ENCODE measurements at places on chromosomes 13 and 19.

DNA sequence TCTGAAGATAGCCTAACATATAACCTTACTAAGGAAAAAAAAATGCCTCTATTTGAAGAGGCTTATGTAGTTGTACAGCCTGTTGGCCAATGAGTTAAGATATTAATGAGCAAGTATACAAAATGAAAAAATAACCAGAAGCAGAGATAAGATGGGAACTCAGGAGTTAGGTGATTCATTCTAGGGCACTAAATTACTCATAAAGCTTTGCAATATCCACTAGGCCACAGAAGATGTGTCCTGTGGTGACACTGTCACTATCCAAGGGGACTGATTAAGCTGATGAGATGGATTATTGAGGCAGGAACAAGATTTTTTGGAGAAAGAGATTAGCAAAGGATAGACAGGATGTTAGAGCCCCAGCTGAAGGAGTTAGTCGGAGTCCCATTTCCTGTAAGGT, 99.6 kb downstream of the LIG4 start:
- DNase-seq: no peak

GRCh38 chr13:30690282-30691188, 44.8 kb upstream of the ALOX5AP start:
- no peak for DNase-seq

DNA sequence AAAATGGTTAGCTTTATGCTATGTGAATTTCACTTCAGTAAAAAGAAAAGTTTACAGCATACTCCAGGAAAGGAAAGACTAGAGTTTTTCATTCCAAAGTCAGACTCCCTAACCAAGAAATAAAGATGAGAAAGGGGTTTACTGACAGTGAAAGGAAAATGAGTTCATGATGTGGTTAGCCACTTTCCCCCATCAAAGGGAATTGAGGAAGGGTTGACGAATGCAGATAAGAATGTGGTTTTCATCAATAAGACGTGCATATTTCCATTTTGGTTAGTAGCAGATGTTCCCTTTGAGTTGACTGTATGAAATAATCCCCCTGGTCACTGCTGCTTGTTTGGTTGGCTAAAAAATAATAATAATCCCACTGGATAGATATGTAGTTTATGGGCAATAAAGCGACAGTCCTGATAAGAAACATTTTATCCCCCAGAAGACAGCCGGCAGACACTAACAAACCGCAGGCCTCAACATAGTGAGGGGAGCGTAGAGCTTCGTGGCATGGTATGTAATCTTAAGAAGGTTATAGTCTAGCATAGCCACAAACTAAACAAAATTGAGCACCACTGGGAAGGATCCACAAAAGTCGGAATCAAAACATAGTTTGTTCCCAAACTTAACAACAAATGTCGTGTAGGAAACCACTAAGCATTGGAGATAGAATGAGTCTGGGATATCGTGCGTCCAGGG, 114.8 kb downstream of the COL4A2 start:
- no peak for DNase-seq

DNA sequence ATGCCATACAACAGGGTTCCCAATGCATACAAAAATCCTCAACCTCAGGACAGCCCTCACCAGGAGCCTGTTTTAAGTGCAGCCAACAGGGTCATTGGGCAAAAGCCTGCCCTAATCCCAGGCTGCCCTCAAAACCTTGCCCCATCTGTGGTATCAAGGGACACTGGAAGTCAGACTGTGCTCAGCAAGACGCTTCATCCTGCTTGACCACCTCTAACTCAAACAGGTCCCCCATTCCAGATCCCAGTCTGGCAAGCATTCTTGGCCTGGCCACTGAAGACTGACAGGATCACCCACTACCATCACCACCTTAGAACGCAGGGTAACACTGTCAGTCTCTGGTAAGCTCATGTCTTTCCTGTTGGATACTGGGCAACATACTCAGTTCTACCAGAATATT, 15.0 kb upstream of the ZSCAN4 start:
- DNase-seq: no peak

- DNase-seq: no peak
Measured at GRCh38 chr13:56907766-56908165, 233.0 kb upstream of the PRR20A start.

- no peak for DNase-seq
Measured at GRCh38 chr19:46366620-46367292, 19.9 kb downstream of the PPP5C start.

DNA sequence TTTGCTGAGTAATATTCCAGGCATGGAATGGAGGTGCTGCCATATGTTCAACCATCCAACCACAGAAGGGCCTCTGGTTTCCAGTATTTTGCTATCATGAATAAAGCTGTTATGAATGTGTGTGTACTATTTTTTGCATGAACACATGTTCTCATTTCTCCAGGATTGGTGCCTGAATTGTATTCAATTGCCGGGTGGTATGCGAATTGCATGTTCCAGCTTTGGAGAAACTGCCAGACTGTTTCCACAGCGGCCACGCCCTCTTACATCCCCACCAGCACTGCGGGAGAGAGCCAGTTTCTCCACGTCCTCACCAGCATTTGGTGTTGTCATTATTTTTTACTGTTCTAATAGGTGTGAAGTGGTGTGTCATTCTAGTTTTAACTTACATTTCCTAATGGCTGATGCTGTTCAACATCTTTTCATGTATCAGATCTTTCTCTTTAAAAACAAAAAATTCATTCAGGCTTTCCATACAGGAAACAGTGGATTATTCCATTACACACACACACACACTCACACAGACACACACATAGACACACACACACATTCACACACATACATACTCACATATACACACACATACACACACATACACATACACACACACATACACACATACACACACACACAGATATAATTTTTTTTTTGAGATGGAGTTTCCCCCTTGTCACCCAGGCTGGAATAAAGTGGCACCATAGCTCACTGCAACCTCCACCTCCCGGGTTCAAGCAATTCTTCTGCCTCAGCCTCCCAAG, 154.1 kb downstream of the PTPRS start:
- DNase-seq: no peak

DNA sequence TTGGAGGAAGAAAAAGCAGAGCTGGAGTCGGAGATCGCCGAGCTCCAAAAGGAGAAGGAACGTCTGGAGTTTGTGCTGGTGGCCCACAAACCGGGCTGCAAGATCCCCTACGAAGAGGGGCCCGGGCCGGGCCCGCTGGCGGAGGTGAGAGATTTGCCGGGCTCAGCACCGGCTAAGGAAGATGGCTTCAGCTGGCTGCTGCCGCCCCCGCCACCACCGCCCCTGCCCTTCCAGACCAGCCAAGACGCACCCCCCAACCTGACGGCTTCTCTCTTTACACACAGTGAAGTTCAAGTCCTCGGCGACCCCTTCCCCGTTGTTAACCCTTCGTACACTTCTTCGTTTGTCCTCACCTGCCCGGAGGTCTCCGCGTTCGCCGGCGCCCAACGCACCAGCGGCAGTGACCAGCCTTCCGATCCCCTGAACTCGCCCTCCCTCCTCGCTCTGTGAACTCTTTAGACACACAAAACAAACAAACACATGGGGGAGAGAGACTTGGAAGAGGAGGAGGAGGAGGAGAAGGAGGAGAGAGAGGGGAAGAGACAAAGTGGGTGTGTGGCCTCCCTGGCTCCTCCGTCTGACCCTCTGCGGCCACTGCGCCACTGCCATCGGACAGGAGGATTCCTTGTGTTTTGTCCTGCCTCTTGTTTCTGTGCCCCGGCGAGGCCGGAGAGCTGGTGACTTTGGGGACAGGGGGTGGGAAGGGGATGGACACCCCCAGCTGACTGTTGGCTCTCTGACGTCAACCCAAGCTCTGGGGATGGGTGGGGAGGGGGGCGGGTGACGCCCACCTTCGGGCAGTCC, 5.0 kb downstream of the FOSB start:
- DNase-seq: no peak

GRCh38 chr13:37869506-37869755, 141 bp downstream of the TRPC4 start:
- no peak for DNase-seq

DNA sequence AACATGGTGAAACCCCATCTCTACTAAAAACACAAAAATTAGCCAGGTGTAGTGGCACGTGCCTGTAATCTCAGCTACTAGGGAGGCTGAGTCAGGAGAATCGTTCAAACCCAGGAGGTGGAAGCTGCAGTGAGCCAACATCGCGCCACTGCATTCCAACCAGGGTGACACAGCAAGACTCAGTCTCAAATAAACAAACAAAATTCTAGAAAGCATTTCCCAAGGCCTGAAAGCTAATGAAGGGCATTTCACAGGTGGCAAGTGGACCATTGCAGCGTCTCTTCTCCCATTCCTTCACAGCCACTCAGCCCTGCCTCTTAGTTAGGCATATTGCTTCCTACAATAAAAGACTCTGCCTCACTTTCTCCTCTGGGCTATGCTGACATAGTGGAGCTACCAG, 13.5 kb upstream of the RXFP2 start:
- DNase-seq: no peak

GRCh38 chr19:4986471-4986891, 17.6 kb downstream of the KDM4B start:
- no peak for DNase-seq

DNA sequence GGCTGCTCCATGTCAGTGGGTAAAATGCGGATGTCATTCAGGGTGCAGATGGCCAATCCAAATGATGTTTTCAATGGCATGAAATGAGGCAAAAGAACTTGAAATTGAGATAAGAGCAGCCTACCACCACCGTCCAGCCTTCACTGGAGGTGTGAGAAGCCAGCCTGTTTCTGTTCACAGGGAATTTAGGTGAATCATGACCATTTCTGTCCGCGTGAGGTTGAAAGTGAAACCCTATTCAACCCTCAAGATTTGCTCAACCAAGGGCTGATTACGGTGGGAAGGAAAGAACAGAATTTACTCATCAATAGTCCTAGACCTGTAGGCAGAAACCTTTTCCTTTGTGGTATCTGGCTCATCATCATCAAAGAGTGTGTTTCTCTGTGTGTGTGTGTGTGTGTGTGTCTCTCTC, 370.7 kb downstream of the COG6 start:
- peak; percentile 43 for DNase-seq

GRCh38 chr13:44546164-44546563, 30.0 kb downstream of the TSC22D1 start:
- no peak for DNase-seq

- DNase-seq: no peak
Measured at GRCh38 chr13:87777387-87777786, 106.2 kb downstream of the SLITRK5 start.

- DNase-seq: no peak
Measured at GRCh38 chr13:84672616-84673015, 790.3 kb upstream of the SLITRK1 start.

- DNase-seq: no peak
Measured at GRCh38 chr19:50275577-50276368, 53.4 kb downstream of the KCNC3 start.

GRCh38 chr19:23183251-23183650, 66.4 kb downstream of the ZNF730 start:
- no peak for DNase-seq

DNA sequence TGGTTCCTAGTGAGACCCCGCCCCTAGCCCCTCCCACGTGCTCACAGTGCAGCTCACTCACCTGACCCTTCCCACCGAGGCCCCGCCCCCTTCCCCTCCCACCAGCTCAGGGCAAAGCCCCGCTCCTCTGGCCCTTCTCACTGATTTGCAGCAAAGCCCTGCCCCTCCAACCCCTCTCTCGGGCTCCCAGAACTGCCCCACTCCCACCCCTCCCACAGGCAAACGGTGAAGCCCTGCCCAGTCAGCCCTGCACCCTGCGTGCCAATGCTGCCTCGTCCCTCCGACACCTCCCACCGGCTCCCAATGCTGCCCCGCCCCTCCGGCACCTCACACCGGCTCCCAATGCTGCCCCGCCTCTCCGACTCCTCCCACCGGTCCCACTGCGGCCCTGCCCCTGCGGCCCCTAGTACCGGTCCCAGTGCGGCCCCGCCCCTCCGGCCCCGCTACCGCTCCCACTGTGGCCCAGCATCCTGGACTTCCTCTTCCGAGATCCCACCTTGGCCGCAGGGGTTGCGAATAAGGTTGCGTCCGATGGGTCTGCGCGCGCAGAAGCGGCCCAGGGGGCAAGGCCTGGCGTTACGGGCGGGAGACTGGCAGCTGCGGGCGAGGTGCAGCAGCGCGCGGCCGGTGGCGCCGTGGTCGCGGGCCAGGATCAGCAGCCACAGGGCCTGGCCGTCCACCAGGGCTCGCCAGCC, 834 bp downstream of the FBXO27 start:
- DNase-seq: peak; percentile 80

GRCh38 chr19:15216363-15216762, 15.6 kb upstream of the NOTCH3 start:
- DNase-seq: no peak

DNA sequence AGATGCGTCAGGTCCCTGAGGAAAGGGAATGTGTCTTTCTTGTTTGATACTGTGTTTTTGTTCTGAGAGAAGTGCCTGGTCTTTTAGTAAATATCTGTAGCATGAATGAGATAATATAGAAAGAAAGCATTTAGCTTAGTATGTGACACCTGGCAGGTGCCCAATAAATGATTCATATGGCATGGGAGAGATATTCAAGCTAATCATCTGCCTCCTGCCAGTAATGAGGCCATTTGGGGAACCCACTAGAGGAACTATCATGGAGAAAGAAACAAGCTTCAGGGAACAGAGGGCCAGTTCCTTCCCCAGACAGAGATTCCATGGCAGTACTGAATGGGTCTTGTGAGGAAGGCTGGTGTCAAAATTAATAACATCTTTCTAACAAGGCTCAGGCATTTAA, 603.9 kb downstream of the DCT start:
- DNase-seq: no peak

DNA sequence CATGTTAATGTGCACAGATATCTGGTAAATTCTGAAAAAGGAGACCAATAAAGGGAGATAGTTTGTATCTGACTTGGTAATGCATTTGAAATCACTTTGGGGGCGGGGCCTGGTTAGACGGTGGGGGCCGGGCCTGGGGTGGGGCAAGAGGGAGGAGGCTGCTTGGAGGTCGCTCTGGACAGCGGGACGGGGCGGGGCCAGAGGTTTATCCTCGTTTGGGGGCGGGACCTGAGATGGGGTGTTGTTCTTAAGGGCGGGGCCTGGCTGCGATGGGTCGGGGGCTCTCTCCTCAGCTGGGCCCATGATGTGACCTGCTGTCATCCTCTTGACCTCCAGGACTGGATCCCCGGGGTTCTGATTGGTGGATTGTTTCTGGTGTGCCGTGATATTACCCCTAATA, 4.9 kb upstream of the ZNF808 start:
- DNase-seq: no peak

DNA sequence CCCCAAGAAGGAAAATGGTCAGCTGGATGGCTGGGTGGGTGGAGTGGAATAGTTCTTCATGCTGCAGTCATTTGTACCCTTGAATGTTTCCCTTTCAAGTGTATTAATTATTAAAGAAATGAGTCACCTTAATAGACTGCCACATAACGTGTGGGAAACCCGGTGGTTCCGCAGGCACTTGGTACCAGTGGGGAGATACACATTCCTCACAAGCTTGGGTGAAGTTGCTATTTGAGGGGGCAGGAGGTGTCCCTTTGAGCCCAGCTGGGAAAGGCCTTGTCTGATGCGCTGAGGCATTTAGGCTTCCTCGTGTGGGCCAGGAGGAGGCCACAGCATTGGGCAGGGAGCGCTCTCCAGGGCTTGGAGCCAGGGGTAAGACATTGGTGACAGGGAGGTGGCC, 57.7 kb downstream of the ATP8A2 start:
- DNase-seq: no peak

Data from stimulated activated CD4-positive, alpha-beta T cell treated with anti-CD3 and anti-CD28 coated beads, Interleukin-4, amount 100 ng/mL, for 1 hour (primary cell).